ENCODE measurements at places on chromosomes 5 and 9.

DNA sequence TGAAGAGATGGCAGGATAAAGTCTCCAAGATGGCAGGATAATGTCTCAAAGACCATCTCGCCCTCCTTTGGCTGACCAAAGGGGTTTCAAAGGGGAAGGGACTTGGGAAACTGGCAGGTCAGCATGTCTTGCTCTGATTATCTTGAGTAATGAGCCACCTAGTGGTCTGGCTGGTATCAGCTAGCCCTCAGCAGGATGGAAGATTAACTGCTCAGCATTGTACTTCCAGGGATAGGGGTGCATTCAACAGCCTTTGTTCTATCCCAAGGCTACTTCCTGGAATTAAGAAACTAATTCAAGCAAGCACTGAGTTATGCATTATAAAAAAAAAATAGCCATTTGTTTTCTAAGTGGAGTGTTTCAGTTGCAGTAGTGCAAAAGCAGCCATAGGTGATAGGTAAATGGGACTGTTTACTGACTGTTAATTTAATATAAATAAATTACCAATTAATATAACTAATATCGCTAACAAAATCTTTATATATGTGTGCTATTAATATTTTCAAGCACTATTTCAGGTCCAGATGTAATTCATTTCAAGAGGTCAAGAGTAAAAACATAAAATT is 555.5 kb downstream of the CDH9 start:
- DNase-seq: no peak

DNA sequence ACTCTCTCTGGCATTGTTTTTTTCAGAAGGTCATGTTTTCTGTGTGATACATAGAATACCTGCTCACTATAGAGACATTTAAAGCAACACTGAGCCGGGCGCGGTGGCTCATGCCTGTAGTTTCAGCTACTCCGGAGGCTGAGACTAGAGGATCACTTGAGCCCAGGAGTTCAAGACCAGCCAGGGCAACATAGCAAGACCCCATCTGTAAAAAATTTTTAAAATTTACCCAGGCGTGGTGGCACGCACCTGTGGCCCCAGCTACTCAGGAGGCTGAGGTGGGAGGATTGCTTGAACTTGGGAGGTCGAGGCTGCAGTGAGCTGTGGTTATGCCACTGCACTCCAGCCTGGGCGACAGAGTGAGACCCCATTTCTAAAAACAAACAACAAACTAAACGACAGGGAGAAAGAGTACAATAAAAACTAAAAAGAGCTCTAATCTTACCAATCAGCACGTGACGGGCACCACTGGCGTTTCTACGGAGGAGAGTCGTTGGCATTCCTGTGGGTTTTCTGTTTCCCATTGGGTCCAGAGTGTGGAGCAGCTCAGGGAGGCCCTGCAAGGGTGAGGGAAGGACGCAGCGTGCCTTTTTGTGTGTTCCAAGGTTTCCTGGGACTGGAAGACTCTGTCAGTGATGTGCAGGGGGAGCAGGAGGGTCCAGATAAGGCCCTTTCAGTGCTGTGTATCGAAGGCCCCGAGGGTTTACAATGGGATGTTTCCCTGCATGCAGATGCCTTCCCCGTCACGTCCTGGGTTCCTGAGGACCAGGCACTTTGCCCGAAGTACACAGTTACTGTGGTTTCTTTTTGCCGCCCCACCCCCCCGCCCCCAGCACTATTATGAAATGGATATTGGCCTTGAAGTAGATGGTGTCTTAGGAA is 7.2 kb upstream of the RNU6ATAC start:
- no peak for DNase-seq

DNA sequence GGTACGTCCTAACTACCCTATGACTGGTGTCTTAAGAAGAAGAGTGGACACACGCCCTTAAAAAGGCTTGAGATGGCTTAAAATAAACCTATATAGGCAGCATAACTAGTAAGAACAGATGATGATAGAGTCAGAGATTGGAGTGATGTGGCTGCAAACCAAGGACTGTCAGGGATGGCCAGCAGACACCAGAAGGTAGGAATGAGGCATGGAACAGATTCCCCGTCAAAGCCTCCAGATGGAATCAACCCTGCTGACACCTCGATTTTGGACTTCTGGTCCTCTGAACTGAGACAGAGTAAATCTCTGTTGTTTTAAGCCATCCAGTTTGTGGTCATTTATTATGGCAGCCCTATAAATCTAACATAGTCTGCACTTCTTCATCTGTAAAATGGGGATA is 7.4 kb downstream of the TMOD1 start:
- DNase-seq: no peak

GRCh38 chr5:74581988-74582365 is 58.6 kb downstream of the ENC1 start:
- no peak for DNase-seq

GRCh38 chr9:123469282-123469681 is 113.3 kb downstream of the CRB2 start:
- no peak for DNase-seq
